Activated effector memory CD4-positive, alpha-beta T cell treated with anti-CD3 and anti-CD28 coated beads, Interleukin-2, amount 50 U/mL, for 16 hours (primary cell): ENCODE measurements at places on chromosomes 13 and 19.

DNA sequence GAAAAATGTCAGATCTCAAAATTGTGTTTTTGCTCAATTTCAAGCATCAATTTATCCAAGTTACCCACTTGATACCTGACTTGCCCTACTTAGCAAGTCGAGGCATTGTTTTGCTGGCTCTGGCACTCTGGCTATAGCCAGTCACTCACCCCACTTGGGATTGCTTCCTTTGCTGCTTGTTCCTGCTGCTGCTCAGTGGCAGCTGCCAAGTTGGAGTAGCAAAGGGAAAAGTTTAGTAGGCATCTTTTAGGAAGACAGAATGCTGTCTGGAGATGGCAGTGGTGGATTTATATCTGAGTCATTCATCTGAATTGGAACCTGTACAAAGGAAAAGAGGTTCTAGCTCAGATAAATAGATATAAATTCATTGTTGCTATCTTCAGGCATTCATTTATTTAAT, 41.2 kb downstream of the PCCA start:
- DNase-seq = no peak

- DNase-seq = no peak
Measured at GRCh38 chr13:32121316-32121715, 89.7 kb downstream of the FRY start.

- no peak for DNase-seq
Measured at GRCh38 chr13:23129331-23129730, 51.4 kb upstream of the SGCG start.

GRCh38 chr13:100179276-100179675, 90.4 kb downstream of the PCCA start:
- DNase-seq = no peak

DNA sequence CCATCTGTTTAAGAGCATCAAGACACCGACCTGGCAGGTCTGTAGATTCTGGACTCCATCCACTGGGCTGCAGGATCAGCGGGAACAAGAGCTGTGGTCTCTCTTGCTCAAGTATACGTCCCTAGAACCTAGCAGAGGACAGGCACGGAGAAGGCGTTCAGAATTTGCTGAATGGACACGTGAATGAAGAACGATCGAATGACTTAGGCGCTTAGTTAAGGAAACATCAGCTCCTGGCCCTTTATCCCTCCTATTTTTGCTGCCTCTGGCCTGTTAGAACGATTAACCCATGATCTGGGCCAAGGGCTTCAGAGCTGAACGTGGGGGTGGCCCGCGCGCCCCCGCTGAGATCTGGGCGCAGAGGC, 953 bp downstream of the DZIP1 start:
- DNase-seq = no peak

DNA sequence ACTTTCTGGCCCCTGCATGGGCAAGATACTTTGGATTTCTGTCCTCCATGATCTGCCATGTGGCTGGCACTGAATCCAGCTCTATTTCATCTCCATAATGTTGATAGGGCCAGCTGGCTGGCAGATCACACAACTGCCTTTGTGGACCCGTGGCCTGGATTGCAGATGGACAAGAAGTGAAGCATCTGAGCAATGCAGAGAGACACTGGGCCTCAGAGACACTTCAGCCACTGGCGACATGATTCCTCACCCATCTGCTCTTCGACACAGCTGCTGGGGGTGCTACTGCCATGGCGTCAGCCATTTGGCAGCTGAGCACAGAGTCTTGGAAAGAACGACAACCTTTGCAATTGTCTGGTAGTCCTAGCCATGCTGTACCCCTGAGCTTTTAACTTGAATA, 79.5 kb upstream of the MYO16 start:
- no peak for DNase-seq

- DNase-seq = no peak
Measured at GRCh38 chr13:48436661-48437288, 23.9 kb upstream of the LPAR6 start.

DNA sequence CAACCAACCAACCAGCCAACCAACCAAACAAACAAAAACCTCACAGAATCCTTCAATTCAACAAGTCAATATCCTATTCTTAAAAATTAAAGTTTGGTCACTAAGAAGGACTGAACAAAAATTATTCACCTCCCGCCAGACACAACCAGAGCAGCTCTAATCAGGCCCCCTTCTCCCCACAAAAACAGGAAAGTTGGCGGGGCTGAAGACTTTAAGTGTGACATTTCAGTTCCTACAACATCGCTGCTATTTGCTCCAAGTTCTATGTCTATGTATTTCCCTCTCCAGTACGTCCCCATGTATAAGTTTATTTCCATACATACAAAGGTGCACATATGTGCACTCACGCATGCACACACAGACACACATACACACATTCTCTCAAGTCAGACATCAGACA, 32.8 kb upstream of the STK24 start:
- no peak for DNase-seq

DNA sequence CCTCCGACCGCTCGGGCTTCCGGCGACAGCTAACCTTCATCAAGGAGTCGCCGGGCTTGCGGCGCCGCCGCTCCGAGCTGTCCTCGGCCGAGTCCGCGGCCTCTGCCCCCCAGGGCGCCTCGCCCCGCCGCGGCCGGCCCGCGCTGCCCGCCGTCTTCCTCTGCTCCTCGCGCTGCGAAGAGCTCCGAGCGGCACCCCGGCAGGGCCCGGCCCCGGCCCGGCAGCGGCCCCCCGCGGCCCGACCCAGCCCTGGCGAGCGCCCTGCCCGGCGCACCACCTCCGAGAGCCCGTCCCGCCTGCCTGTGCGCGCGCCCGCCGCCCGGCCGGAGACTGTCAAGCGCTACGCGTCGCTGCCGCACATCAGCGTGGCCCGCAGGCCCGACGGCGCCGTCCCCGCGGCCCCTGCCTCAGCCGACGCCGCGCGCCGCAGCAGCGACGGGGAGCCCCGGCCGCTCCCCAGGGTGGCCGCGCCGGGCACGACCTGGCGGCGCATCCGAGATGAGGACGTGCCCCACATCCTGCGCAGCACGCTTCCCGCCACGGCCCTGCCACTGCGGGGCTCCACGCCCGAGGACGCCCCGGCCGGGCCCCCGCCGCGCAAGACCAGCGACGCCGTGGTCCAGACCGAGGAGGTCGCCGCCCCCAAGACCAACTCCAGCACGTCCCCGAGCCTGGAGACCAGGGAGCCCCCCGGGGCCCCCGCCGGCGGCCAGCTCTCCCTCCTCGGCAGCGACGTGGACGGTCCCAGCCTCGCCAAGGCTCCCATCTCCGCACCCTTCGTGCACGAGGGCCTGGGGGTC, 9.6 kb downstream of the C19orf25 start:
- DNase-seq = peak; percentile 74

DNA sequence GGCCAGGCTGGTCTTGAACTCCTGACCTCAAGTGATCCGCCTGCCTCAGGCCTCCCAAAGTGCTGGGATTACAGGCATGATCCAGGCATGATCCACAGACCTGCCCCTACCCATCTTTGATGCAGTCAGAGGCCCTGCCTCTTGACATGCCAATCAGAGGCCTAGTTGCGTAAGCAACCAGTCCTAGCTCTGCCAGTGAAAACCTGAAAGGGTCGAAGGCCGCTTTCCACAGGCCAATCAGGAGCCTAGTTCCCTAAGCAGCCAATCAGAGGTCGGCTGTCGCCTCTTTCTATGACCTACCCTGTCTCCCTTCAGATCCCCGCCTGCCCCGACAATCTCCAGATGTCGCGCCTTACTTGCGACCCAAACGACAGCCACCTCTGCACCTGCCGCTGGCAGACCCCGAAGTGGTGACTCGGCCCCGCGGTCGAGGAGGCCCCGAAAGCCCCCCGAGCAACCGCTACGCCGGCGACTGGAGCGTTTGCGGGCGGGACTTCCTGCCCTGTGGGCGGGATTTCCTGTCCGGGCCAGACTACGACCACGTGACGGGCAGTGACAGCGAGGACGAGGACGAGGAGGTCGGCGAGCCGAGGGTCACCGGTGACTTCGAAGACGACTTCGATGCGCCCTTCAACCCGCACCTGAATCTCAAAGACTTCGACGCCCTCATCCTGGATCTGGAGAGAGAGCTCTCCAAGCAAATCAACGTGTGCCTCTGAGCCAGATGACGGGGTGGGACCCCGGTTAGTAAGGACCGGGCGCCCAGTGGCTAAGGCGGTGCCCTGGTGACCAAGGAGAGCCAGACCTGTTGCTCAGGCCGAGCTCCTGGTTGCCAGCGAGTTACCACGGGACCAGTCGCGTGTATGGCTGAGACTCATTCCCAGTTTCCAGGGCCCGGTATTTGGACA, 6.3 kb downstream of the SYDE1 start:
- no peak for DNase-seq

DNA sequence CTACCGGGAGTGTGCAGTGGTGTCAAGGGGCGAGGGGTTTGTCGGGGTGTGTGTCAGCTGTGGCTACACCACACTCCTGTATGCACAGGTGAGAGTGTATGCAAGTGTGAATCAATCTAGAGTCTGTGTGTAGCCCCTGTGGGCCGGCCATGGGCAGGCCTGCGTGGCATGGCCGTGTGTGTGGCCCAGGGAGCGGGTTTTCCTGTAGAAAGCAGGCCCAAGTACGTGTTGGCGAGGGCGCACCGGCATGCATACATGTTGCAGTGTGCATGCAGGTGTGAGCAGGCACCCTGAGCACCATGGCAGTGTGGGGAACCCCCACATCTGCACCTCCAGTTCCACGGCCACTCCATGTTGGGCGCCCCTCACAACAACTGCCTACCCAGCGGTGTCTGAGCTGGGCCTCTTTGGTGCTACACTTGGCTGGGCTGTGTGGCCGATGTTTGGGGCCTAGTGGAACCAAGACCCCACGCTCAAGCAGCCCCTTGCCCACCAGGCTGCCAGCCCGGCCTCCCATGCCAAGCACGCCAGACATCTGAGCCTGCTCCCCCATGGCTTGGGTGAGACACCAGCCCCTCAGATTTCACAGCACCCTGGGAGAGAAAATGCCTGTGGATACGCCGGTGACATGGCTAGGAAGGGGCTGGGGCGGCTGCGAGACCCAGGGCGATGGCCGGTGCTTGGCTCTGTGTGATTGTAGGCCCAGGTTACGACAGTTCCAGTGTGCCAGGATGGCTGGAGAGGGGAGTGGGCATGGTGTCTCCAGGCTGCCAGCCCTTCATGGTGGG, 2.1 kb downstream of the NFIX start:
- DNase-seq = no peak

GRCh38 chr19:49458567-49458903, 5.5 kb downstream of the ALDH16A1 start:
- no peak for DNase-seq

DNA sequence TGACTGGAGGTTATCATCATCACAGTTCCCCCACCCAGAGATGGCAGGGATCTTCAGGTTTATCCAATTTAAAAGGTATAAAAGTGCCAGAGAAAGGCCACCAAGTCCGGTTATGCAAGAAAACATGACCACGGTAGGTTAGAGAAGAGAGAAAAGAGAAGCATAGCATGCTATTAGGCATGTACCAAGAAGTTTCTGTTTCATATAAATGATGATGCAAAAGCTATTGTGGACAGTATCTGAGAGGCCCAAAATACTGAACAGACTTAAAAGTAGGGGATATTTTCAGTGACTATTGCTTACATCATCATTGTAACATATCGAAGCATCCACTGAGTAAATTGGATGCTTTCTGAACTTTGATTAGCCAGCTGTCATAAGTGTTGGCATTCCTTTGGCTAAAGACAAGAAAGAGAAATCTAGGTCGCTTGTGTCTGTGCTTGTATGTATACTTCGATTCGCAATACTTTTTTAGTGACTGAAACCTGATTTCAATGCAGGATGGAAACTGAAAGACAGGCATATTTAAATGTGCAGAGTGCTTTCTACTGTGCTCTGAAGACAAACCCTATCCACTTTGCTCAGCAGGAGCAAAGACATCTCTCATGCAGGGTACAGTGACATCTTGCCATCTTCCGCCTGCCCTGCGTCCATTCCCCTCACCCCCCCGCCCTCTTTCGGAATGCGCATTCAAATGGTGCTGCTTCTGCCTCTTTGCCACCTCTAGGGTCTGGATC, 180.3 kb downstream of the SHISA2 start:
- no peak for DNase-seq

GRCh38 chr19:35519291-35519690, 5.8 kb upstream of the DMKN start:
- DNase-seq = no peak

GRCh38 chr19:53977991-53978731, 13.3 kb upstream of the CACNG6 start:
- DNase-seq = peak; percentile 72

DNA sequence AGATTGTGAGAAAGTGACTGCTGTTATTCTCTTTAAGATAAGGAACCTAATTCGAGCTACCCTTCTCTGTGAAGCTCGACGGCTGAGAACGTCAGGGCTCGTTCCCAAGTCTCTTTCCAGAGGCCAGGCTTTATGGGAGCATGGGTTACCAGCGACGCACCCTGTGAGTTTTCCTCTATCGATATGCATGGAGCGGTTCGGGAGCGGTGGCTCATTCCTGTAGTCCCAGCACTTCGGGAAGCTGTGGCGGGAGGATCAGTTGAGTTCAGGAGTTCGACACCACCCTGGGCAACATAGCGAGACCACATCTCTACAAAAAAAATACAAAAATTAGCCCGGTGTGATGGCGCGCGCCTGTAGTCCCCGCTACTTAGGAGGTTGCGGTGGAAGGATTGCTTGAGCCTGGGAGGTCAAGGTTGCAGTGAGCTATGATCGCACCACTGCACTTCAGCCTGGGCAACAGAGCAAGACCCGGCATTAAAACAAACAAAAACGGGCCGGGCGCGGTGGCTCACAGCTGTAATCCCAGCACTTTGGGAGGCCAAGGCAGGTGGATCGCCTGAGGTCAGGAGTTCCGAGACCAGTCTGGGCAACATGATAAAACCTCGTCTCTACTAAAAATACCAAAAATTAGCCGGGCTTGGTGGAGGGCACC, 681 bp upstream of the ZNF606 start:
- no peak for DNase-seq

GRCh38 chr19:14377883-14378328, 3.3 kb upstream of the ADGRE5 start:
- DNase-seq = no peak

GRCh38 chr19:6518145-6518911, 12.5 kb upstream of the TNFSF9 start:
- DNase-seq = no peak

GRCh38 chr19:5293612-5294378, 46.8 kb downstream of the PTPRS start:
- DNase-seq = no peak

DNA sequence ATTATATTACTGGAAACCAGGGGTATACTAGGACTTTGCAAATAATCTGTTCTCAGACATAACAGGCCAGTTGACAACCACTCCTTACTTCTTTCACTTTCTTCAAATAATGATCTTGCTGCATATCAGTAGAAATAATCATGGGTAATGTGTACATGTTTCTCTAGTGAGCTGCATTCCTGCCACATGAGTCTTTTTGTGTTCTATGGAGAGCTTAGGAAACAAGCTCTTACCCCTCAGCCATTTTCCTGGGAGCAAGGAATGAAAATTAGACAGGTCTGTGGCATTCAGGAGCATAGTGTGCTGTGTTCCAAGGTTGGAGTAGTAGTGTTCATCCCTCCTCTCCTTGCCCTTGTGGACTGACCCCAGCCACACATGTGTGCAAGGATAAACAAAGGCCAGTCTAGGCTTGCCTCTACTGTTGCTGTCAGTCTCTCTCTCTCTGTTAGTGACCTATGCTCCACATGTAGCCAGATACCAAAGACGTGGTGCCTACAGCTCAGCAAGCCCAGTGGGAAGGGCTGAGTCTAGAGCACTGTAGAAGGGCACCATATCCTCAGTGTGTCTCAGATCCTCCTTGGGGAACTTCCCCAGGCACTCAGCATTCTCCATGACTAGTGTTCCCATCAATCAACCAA, 11.5 kb upstream of the OXGR1 start:
- DNase-seq = no peak
